Fibroblast of skin of right quadriceps (primary cell): ENCODE measurements at places on chromosomes 4 and X.
A peak's percentile ranks its signal among the peaks of the same experiment; 100 is the strongest.

- no peak for DNase-seq
Measured at GRCh38 chr4:37765741-37766140, 60.7 kb upstream of the PGM2 start.

- DNase-seq = no peak
Measured at GRCh38 chrX:7285765-7286164, 137.8 kb upstream of the PUDP start.

- DNase-seq = no peak
Measured at GRCh38 chr4:81380437-81380836, 91.3 kb downstream of the RASGEF1B start.

- DNase-seq = no peak
Measured at GRCh38 chrX:101022020-101022419, 29.9 kb downstream of the TRMT2B start.

DNA sequence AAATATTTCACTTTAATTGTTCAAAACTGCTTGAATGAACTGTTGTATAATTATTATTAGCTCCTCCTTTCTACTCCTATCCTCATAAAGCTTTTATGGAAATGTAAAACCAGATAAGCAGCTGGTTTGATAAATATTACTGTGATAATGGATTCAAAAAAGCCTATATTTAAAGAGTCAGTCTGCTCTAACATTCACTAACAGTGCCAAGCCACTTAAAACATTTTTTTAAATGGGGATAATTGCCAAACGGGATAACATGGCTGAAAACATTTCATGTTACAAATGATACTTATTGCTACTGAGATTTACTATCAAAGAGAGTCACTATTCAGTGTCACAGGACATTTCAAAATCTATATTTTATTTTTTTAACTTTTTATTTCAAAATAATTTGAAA lies 17.4 kb downstream of the ARHGAP24 start:
- no peak for DNase-seq

- no peak for DNase-seq
Measured at GRCh38 chr4:137587796-137588195, 55.5 kb upstream of the PCDH18 start.

GRCh38 chrX:126124721-126125120 lies 41.4 kb downstream of the DCAF12L2 start:
- DNase-seq = peak; percentile 21

DNA sequence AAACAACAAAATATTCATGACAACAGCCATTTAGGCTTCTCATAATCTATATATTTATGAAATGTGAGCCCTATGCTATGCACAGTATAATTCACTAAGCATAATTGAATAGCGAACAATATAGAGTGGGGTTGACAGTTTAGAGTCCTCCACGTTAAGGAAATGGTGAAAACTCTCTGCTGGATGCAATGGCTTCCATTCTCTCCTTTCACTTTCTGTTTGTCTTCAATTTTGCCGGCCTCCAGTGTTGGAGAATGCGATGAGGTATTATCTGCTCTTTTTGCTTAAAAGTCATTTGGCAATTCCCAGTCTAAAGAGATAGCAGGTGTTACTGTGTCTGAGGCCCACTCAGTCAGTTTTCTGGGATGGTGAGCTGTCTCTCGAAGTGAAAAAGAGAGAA lies 52.1 kb downstream of the NPY5R start:
- no peak for DNase-seq

GRCh38 chr4:185587427-185588161 lies 52.3 kb upstream of the PDLIM3 start:
- DNase-seq = no peak

DNA sequence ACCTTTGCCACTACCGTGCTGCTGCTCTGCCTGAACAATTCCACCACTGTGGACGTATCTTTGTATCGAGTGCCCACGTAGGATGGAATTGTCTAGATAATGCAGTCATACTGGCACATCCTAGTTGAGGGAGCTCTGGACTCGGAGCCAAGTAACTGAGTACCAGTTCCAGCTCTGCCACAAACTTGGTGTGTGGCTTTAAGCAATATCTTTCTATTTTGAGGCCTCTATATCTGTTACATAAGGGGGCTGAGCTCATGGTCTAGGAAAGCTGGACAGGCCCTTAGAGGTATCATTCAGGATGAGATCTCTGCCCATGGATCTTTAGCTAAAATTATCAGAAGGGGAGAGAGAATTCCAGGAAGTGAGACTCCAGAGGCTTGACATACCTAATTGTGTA lies 12.4 kb downstream of the GABRE start:
- no peak for DNase-seq

DNA sequence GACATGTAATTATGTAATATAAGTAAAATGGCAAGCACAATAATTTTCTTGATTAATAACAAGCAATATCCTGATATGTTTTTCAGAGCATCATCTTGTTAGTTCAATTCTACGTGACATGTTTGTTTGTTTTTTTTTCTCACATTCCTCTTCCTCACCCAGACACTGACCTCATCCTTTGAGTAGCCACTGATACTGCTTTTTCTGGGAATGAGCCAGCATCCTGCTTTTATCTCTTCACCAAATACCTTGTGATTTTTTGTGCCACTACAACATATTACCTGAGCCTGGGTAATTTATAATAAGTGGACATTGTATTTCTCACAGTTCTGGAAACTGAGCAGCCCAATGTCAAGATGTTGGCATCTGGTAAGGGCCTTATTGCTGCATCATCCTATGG lies 484.0 kb downstream of the NAF1 start:
- DNase-seq = no peak

- DNase-seq = no peak
Measured at GRCh38 chr4:102599455-102599854, 98.3 kb downstream of the NFKB1 start.

- DNase-seq = no peak
Measured at GRCh38 chr4:53598483-53598882, 7.2 kb upstream of the LNX1 start.

GRCh38 chr4:74111990-74112389 lies 13.0 kb upstream of the CXCL2 start:
- peak; percentile 53 for DNase-seq

DNA sequence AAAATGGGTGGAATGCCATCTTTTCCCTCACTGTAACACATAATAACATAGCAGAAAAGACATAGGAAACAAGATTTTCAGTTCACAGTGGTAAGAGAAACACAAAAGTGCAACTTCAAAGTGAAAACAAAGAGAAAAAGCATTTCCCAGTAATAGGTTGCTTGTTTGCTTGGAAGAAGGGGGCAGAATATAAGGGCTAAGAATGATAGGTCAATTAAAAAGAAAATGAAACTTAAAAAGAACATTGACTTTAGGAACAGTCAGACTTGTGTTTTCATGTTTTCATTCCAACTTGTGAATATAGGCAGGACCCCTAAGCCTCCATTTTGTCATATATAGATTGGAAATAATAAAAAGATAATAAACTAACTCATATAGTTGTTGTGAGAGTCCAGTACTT lies 168.2 kb upstream of the PPP3CA start:
- DNase-seq = no peak

- DNase-seq = no peak
Measured at GRCh38 chr4:158681629-158682028, 9.5 kb downstream of the ETFDH start.

DNA sequence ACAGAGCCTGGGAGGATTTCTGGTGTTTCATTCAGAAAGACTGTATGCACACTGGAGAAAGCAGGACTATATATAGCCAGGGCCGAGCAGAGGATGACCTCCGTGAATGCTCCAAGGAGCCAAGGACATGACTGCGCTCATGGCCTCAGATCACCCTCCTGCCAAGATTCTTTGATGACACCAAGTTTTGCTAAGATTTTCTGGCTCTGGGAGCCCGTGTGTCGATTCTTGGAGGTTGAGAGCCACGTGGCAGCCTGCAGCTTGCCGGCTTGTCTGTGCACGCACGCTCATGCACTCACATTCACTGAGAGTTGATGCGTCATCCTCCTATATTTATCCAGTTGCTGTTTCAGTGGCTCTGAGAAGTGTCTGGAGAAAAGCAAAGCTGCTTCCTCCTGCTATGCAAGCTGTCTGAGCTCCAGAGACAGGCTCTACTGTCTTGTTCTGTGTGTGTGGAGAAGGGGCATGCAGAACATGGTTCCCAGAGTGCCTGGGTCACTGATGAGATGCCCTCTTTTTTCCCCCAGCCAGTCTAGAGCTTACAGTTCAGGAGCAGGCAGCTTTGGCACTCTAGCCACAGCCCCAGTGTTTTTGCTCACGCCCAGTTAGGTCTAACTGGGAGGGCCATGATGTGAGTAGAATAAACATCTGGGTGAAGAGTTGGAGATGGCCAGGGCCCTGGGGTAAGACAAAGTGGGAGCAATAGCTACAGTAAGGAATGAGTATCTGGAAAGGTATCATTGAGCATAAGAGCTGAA lies 64.9 kb upstream of the SCOC start:
- DNase-seq = peak; percentile 74

GRCh38 chr4:4859799-4860599 lies 534 bp downstream of the MSX1 start:
- DNase-seq = no peak

- peak; percentile 34 for DNase-seq
Measured at GRCh38 chr4:6658597-6659075, 18.2 kb downstream of the MRFAP1 start.

DNA sequence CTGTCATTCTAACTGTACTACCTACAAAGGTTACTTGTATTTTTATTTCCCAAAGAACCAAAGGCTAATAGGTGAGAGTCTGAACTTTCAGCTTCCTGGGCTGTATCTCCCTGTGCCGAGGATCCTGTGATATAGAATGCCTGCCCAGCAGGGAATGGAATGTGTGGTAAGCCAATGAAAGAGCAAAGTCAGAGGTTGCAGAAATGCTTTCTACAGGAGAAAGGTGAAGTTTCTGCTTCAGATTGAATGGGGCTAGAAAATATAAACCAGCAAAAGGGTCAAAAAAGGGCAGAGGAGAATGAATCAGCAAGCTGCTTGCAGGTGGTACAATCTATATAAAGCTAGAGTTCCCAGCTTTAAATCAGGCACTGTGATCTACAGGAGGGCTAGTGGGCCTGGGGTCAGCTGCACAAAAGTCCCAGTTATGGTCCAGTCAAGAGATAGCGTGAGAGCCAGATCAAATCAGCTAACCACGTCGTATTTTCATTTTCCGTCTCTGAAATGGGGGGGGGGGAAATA lies 146.1 kb downstream of the DCTD start:
- no peak for DNase-seq

DNA sequence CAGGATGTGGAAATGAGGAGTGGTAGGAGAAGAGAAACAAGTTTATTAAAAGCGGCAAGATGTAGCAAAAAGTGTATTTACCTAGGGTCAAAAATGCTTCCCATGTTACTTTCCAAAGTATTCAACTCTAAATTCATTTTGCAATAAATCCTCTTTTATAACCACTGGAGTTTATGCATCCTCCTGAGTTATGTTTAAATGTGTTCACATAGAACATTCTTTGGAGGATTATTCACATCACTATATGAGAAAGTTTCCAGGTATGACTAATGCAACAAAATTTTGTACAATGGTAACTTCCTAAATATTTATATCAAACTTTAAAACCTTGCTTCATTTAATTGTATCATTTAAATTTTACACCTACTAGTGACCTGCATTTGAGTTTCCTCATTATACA lies 870.6 kb upstream of the SLIT2 start:
- peak; percentile 83 for DNase-seq

DNA sequence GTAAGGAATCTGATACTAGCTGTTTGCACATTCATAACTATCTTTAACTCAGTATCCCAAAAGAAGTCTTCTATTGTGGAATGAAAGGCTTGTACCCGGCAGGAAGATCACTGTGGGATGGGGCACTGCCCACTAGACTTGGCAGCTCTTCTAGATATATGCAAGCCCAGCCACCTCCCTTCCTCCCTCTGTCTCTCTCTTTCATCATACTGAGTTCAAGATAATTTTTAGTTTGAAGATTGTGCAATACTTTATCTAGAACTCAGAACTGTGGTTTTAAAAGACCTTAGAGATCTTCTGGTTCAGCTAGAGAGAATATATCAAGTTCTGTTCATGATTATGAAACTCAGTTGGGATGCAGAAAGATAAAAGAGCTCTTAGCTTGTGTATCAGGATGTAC lies 22.5 kb upstream of the GPR34 start:
- DNase-seq = no peak

DNA sequence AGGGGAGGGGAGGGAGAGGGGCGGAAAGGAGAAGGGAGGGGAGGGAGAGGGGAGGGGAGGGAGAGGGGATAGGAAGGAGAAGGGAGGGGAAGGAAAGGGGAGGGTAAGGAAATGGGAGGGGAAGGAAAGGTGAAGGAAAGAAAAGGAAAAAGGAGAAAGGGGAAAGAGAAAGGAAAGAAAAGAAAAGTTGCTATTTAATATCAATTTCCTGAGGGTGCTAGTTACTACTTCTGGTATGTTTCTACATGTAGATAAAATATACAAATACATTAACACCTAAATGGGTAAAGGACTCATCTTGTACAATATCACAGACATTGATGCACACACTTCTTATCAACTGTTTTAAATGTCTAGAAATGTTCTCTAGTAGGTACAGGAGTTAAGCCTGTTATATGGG lies 22.6 kb downstream of the ANXA5 start:
- DNase-seq = no peak

GRCh38 chr4:81215931-81216330 lies 909 bp upstream of the PRKG2 start:
- peak; percentile 13 for DNase-seq

GRCh38 chrX:51606446-51606845 lies 12.3 kb downstream of the CENPVL3 start:
- no peak for DNase-seq

DNA sequence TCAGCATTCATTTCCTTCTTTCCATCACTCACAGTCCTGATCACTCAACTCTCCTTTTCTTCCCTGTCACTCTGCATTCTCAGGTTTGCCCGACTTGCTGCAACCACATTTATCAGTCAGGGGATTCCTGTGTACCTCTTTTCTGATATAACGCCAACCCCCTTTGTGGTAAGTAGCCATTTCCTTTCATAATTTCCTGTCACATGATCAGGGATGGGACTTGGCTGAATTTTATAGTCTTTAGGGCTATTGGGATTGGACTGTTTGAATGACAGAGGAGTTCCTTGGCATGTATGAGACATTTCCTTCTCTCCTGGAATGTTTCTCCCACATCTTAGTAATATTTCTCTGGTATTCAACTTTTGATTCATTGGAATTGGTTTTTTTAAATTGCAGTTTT lies 11.0 kb downstream of the PGM2 start:
- peak; percentile 85 for DNase-seq

- DNase-seq = peak; percentile 5
Measured at GRCh38 chr4:40349561-40350198, 14.5 kb downstream of the CHRNA9 start.

DNA sequence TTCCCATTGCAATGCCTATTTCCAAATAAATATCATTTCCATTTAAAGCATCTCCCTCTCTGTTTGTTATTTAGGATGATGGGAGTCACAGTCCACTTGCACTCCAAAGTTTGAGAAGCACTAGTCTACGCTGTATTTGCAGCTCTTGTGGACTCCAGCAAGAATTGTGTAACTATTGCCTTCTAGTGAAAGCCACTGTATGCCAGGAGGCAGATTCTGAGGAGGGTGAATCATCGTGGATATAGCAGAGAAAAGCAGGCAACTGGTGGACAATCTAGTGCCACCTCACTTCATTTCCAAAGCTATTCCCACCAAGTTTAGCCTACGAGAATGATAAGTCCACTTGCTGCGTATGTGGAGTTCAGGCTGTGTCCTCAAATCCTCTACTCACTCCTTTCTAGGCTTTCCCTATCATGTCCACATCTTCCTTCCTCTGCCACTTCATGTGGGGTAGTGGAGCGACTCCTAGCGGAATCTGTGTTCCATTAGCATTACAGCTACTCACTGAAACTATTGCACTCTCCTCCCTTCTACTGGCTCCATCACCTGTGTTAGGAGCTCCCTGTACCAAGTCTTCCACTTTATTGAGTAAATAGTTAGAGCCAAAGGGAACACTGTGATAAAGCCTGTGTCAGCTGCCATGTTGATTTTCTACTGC lies 501.8 kb upstream of the GALNT7 start:
- no peak for DNase-seq
